T1000 (cell line): ENCODE measurements at places on chromosomes 5 and 9.

- DNase-seq, result peak; percentile 10
Measured at GRCh38 chr5:180868960-180869359, 7.9 kb upstream of the ZFP62 start.

DNA sequence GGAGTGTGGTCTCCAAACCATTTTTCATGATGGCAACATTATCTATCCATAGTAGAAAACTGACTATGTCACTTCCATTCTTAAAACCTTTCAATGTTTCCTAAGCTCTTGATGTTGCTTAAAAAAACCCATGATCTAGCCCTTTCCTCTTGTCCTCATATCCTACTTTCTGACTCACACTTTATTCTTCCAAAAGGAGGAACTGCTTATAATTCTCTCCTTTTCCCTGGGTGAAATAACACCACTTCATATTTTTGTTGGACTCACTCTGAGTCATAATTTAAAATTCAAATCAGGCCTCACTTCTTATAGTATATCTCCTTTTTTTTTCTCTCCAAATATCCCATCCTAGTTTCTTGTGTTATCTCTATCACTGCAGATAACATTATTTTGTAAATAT, 513.9 kb downstream of the MAN2A1 start:
- no peak for DNase-seq

DNA sequence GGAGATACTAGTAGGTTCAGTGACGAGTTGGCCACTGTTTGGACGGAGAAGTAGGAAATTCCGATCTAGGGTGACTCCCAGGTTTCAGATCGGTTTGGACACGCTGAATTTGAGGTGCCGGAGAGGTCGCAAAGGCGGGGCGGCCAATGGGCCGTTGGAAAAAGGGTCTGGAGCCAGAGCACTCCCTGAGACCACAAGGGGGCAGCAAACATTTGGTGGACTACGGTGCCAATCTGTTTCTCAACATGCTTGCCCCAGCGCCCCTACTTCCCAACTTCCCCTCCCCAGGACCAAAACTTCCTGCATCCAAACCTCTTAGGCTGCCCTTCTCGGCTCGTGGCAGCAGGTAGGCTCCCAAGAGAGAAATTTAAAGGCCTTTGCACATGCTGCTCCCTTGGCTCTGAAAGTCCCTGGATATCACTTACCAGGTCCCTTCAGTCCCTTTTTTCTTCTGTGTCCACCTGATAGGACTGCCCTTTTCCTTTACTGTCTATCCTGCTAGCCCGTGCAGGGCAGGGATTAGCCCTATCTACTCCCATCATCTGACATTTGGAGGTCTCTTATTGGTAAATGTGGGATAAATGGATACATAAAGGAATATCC, 992 bp upstream of the RPP25L start:
- peak; percentile 40 for DNase-seq

- DNase-seq, result no peak
Measured at GRCh38 chr9:16412740-16413139, 457.7 kb downstream of the BNC2 start.

GRCh38 chr9:117234103-117234502, 180.8 kb downstream of the ASTN2 start:
- no peak for DNase-seq

DNA sequence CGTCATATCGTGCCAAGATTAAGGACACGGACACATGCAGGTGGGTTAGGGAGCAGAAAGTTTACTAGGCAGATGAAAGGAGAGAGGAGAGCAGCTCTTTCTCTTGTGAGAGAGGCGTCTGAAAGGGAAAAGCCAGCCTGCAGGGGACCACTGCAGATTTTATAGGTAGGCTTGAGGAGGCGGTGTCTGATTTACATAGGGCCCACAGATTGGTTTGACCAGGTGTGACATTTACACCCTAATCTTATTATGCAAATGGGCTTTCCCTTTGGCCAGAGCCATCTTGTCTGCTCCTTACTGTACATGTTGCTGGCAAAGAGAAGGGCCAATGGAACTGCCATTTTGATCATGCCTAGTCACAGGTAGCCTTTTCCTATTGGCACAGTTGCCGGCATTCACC, 137.2 kb upstream of the TAF11L2 start:
- DNase-seq, result no peak

GRCh38 chr9:131097126-131097947, 1.0 kb downstream of the AIF1L start:
- no peak for DNase-seq

DNA sequence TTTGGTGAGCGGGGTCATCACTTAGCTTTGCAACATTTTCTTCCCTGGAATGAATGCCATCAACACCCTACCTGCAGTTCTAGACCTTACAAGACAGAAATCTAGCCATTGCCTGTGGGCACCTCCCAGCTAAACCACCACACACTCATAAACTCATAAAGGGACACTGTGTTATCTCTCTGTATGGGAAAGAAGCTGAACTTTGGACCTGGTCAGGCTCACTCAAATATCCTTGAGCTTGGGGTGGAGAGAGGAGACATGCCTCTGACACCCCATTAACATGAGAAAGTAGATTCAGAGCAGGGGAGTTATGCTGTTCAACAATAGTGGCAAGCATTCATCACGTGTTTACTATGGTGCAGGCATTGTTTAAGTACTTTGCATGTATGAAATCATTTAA, 205.6 kb downstream of the ZNF462 start:
- no peak for DNase-seq

GRCh38 chr9:130201974-130202373, 29.8 kb downstream of the NCS1 start:
- DNase-seq, result no peak

DNA sequence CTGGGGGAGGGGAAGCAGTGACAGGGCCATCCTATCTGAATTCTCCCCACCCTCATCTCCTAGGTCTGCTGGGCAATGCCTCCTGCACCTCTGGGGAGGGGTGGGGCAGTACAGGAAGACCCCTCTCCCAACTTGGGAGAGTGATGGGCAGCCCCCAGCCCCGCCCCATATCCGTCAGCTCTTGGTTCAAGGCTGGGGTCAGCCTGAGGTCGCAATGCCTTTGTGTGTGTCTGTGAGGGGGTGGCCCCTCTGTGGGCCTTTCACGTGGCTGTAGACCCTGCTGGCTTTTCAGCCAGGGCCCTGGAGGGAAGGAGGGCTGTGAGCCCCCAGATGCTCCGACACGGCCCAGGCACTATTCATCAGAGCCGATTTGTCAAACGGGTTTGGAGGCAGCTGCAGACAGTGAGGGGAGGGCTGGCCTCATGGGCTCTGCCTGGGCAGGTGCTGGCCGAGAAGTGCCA, 49.5 kb upstream of the RNU6ATAC start:
- no peak for DNase-seq

DNA sequence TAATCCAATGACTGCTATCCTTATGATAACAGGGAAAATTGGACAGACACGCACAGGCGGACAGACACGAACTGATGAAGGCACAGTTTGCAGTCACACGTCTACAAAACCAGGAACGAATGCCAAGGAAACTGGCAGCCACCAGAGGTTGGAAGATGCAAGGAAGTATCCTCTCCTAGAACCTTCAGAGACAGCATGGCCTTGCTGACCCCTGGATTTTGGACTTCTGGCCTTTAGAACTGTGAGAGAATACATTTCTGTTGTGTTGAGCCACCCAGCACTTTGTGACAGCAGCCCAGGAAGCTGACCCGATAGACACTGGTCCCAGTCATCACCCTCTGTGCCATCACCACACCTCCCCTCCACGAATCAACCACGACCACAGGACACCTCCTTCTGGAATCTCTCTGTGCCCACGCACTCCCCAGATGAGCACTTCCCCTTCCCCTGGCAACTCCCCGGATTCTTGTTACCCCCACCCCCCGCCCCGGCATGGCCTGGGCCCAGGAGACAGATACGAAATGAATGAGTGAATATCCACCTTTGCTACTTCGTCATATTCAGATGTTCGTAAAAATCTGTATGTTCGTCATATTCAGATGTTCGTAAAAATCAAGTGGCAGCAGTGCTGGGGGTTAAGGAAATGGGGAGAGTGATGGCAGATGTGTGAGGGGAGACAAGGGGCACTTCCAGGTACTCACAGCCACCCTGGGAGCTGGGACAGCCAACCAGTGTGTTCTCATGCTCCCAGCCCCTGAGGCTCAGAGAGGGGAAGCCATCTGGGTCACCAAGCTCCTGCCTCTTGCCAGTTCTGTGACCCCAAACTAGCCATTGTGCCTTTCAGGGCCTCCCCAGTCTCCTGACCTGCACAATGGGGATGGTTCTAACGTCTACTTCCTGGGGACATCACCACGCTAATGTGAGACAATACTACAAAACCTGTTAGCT, 18.5 kb downstream of the GBGT1 start:
- no peak for DNase-seq

DNA sequence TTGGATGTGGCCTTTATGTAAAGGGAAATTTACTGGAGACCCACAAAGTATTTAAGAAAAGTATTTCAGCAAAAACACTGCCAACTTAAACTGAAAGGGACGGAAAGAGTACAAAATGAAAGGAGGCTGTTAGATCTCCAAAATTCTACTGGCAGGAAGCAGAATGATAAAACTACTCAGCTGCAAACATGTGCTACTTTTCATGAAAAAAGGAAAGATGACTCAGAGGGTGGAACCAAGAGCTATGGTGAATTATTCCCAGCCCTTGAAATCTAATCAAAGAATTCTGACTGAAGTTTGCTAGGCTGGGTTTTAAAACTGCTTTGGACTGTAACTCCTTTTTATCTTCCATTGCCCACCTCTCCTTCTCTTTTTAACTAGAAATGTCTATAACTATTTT, 58.6 kb upstream of the ZBED3 start:
- no peak for DNase-seq

DNA sequence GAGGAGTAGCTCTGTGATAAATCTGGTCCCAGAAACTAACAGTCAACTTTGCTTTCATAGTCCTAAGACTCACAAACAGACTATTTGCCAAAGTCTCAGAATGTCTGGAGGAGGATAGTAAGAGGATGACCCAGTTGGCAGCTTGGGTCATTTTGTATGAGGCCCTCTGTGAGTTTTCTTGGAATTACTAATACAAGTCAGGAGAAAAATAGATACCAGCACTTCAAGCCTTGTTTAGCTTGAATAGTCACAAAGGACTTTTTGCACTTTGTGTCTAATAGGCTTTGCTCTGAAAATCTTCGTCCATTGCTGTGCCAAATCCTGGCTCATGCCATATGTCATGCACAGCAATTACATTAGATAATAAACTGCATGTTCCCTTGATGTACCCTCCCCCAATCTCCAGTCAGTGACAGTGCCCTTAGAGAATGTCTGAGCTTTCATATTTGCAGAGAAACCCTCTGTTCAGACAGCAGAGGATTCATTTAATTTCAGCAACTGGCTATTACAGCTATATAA, 612.8 kb downstream of the CSNK1G3 start:
- no peak for DNase-seq

DNA sequence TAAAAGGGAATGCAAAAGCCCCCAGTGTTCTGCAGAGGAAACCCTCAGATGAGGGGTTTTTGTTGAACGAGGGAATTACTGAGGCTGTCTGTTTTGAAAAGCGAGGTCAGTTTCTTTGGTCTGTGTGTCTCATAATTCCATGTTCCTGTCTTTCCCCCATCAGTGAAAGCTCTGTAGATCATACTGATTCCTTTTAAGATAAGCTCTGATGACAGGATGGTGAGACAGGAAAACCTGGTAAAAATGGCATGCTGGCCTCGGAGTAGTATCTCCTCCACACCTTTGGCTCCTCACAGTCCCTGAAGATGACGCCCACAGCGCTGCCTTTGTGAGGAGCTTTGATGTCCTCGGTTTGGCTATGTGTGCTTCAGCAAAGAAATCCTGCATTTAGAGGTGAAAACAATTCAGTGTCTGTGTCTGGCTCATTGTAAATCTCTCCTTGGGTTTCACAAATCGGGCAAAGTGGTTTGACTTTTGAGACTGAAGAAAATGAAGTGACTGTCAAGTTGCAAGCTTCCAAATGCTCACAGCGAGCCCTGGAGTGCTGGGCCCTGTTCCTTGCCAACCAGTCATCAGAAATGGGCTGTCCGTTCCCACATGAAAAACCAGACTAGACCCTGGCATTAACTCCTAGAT, 124.9 kb upstream of the ICE1 start:
- no peak for DNase-seq

- no peak for DNase-seq
Measured at GRCh38 chr9:126061575-126061974, 265.1 kb upstream of the MVB12B start.

DNA sequence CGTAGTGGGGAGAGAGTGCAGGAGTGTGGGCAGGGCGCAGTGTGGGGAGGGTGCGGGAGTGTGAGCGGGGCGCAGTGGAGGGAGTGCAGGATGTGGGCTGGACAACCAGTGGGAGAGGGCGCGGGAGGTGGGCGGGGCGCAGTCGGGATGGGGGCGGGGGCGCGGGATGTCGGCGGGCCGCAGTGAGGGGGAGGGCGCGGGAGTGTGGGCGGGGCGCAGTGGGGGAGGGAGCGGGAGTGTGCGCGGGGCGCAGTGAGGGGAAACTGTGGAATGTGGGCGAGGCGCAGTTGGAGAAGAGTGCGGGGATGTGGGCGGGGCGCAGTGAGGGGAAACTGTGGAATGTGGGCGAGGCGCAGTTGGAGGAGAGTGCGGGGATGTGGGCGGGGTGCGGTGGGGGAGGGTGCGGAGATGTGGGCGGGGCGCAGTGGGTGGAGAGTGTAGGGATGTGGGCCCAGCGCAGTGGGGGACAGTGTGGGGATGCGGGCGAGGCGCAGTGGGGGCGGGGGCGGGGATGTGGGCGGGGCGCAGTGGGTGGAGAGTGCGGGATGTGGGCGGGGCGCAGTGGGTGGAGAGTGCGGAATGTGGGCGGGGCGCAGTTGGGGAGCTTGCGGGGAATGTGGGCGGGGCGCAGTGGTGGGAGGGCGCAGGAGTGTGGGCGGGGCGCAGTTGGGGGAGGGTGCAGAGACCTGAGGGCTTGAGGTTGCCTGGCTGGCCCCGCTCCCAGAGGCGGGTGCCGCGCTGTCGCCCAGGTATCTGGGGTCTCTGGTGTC, at the start of gene NXNL2:
Gene NXNL2 (plus strand): TSS at position 723 of the 770 bp plus-strand sequence. CDS start 257 bp downstream, outside the sequence.
- DNase-seq, result peak; percentile 97

GRCh38 chr9:20604562-20604961, 17.7 kb downstream of the MLLT3 start:
- no peak for DNase-seq

- DNase-seq, result no peak
Measured at GRCh38 chr5:162654661-162655405, 587.3 kb downstream of the GABRG2 start.

GRCh38 chr5:180797256-180798192, 5.1 kb downstream of the MGAT1 start:
- no peak for DNase-seq

DNA sequence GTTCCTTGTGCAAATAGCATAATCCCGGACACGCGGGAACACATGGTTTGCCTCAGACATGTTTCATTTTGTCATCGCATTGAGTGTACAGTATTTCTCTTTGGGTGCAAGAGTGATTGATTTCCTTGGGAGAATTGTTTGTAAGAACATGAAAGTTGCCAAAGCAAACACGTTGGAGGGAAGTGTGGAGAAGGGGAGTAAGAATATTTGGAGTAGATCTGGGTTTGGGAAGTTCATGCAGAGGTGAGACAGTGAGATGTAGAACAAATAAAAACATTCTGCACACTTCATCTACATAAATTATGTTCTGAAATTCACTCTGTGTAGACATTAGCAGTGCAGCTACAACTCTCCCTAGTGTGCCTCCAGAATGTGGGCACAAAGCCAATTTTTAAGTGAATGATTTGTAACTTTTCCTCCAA, 24.0 kb downstream of the FOXD1 start:
- DNase-seq, result no peak
